ENCODE measurements at places on chromosomes 13 and 19.
A peak's percentile ranks its signal among the peaks of the same experiment; 100 is the strongest.

- DNase-seq = no peak
Measured at GRCh38 chr13:93959796-93960533, 519.5 kb downstream of the DCT start.

GRCh38 chr19:33805313-33805712 is 8.6 kb downstream of the KCTD15 start:
- no peak for DNase-seq

DNA sequence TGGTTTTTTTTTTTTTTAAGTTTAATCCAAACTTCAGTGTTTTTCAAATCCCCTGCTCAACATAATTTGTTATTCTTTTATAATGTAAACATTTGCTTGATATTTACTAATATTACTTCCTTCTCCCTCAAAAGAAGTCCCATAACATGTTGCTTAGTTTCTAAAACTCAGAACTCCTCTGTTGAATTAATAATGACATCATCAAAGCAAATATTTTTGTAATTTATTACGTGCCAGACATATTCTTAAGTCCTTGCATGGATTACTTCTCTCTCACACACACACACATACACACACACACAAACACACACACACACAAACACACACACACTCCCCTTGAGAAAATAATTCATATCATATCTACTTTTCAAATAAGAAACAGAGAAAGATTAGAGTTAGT is 1432.3 kb upstream of the SPRY2 start:
- no peak for DNase-seq

GRCh38 chr13:27533155-27533643 is 82.8 kb upstream of the MTIF3 start:
- peak; percentile 100 for DNase-seq

DNA sequence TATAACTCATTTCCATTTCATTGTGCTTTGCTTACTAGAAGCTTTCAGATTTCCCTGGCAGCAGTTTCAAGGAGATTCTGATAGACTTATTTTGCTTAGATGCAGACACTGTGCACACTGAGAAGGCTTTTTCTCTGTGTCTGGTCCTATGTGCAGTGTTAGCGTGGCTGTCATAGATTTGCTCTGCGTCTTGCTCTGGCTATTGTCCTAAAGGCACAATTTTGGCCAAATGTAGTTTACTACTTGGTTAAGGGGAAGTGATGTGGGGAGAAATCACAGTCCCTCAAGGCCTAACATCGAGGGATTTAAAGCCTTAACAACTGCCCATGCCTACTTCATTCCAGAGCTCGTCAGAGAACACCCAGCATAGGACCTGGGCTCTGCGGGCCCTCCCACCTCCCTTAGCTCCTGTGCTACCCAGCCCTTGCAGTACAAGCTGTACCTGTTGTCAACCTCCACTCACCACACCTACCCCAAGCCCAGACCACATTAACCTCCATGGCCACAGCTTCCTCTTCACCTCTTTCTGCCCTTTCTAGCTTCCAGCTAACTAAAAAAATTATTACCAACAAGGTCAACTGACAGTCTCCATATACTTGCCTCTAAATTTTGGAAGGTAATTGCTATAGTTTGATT is 38.9 kb upstream of the KATNAL1 start:
- no peak for DNase-seq

- DNase-seq = no peak
Measured at GRCh38 chr19:40418040-40418439, 4.9 kb upstream of the PRX start.

- DNase-seq = no peak
Measured at GRCh38 chr13:92805766-92806165, 420.8 kb upstream of the GPC6 start.

GRCh38 chr13:46529216-46529919 is 23.6 kb upstream of the LRCH1 start:
- DNase-seq = no peak

DNA sequence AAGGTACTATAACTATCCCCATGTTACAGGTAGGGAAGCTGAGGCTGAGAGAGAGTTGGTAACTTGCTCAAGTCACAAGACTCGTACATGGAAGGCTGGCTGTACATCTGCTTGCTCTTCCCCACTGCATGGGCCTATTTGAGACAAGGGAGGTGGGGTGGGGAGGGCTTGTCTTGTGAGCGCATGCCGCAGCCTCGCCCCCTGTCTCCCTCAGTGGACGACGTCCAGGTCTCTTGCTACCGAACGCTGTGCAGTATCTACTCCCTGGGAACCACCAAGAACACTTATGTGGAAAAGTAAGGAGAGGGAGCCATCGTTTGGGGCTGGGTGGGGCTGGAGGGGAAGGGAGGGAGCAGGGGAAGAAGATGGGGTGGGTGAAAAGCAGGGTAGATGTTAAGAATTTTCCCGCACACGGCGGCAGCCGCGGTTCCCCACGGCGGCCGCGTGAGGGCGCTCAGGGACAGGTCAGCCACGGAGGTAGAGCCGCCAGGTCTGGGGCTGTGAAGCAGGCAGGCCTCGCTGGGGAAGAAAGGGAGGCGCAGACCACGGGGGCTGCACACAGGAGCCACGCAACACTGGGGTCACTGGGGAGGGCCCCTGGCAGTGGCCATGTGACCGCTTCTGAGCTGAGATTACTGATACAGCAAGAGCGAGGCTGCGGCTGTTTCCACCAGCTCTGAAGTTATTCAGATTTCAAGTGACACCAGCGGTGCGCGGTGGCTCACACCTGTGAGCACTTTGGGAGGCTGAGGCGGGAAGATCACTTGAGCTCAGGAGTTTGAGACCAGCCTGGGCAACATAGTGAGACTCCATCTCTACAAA is 81.5 kb downstream of the RYR1 start:
- DNase-seq = peak; percentile 84

GRCh38 chr19:38819231-38819920 is 6.6 kb upstream of the LGALS4 start:
- DNase-seq = peak; percentile 74

Data from HT-29 (cell line).